ENCODE measurements at places on chromosomes 6 and 20. TPM values are rescaled to one million over a fixed set of nuclear protein-coding genes. Genes with fewer than 3 reads are reported as not detected.
A peak's percentile ranks its signal among the peaks of the same experiment; 100 is the strongest.

GRCh38 chr6:112877134-112878100 is 530.3 kb downstream of the RFPL4B start:
- H3K27ac ChIP-seq: no peak overlapping the region
- H3K36me3 ChIP-seq: no peaks in the 10 kb centered on the region
- DNase-seq: no peak
- no peaks in the 10 kb centered on the region for H3K4me1 ChIP-seq

DNA sequence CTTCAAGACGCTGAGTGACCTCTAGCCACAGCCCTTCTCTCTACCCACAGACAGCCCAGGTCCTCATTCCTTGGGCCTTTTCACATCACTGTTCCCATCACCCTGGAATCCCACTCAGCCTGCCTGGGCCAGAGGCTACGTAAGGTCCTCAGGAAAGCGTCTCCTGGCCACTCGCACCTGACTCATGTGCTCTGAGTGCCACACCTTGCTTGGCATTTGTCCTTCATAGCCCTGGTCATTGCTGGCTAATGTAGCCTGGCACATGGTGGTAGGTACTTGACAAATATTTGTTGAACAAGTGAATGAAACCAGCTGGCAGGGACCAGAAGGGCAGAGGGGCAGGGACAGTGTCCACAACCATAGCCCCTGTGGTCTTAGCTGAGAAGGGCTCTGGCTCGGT is 50.6 kb upstream of the FANCE start:
- no peak overlapping the region for H3K27ac ChIP-seq
- H3K4me3 ChIP-seq: no peak overlapping the region
- DNase-seq: no peak
- H3K36me3 ChIP-seq: peaks cover 5% of the 10 kb centered on the region

Gene HSPA1L
- 3.0 TPM for total RNA-seq

DNA sequence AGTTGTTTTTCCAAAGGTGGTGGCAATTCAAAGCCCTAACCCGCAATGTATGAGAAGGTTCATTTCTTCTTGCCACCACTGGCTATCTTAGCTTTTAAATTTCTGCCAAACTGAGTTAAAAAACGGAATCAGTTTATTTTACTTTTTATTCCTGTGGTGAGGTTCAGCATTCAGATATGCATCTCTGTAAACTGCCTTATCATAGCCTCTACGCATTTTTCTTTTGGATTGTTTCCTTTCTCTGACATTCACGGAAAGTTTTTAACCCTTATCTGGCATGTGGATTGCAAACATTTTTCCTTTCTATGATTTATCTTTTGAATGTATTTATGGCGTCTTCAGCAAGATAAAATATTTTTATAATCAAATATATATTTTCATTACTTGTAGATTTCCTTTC is 37.7 kb downstream of the AK9 start:
- H3K36me3 ChIP-seq: no peaks in the 10 kb centered on the region
- H3K27me3 ChIP-seq: no peaks in the 10 kb centered on the region
- H3K4me3 ChIP-seq: no peak overlapping the region
- no peak overlapping the region for H3K27ac ChIP-seq
- H3K4me1 ChIP-seq: no peaks in the 10 kb centered on the region

- no peaks in the 10 kb centered on the region for H3K36me3 ChIP-seq
- no peak overlapping the region for H3K27ac ChIP-seq
- DNase-seq: no peak
- H3K27me3 ChIP-seq: no peaks in the 10 kb centered on the region
These were observed 17.1 kb upstream of the TINAG start for GRCh38 chr6:54291146-54291545.

DNA sequence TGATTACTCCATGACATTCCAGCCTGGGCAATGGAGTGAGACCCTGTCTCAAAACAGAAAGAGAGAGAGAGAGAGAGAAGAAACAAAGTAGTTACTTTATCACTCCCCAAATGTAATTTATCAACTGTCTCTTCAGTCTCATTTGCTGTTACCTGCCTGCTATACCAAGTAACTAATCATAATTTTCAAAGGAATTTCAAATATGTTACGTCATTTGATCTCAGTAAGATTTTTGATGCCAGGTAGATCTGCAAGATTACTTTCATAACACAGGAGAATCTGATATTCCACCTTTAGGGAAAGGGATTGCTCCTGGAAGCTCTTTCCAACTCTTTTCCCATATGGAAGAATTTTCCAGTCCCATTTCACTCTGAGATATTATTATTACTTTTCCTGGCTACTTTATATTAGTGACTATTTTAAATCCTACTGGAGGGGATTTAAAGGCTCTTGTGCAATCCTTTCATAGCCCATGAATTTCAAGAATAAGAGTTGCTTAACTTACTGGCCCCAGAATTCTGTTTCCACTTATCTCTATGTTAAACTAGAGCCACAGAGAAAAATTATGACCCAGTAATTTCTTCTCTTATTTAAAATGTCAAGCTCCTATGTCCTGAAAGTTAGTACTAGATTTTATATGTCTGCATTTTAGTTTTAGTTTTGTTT is 390.2 kb upstream of the FLRT3 start:
- H3K4me3 ChIP-seq: no peak overlapping the region
- H3K27me3 ChIP-seq: no peaks in the 10 kb centered on the region
- no peaks in the 10 kb centered on the region for H3K4me1 ChIP-seq
- H3K27ac ChIP-seq: no peak overlapping the region

GRCh38 chr20:56833427-56833826 is 204.3 kb downstream of the TFAP2C start:
- no peaks in the 10 kb centered on the region for H3K36me3 ChIP-seq
- H3K27ac ChIP-seq: no peak overlapping the region
- H3K4me3 ChIP-seq: no peak overlapping the region
- DNase-seq: no peak

DNA sequence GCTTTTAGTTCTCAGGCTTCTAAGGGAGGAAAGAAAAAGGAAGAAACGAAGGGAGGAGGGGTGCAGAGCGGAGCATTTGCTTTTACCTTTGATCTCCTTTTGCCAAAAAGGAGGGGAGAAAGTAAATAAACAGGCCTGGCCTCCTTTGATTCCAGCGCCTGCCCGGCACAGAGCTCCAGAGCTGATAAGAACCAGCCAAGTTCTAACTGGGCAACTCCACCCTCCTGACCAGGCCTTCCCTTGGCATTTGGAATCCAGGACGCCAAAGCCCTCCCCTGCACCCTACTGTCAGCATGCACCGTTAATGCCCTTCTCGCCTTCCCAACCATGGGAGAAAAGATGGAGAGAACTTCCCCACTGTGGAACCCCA is 120.8 kb upstream of the PTPN1 start:
- no peak for DNase-seq
- no peak overlapping the region for H3K27ac ChIP-seq
- peaks cover 4% of the 10 kb centered on the region for H3K27me3 ChIP-seq
- no peaks in the 10 kb centered on the region for H3K36me3 ChIP-seq
- peaks cover 55% of the 10 kb centered on the region for H3K4me1 ChIP-seq

- H3K27me3 ChIP-seq: peaks cover 7% of the 10 kb centered on the region
- H3K4me1 ChIP-seq: no peaks in the 10 kb centered on the region
- no peaks in the 10 kb centered on the region for H3K36me3 ChIP-seq
- H3K27ac ChIP-seq: no peak overlapping the region
These were observed 34.4 kb downstream of the TGM3 start for GRCh38 chr20:2330090-2330695.

Gene SIRPD
- total RNA-seq: 0.15 TPM

DNA sequence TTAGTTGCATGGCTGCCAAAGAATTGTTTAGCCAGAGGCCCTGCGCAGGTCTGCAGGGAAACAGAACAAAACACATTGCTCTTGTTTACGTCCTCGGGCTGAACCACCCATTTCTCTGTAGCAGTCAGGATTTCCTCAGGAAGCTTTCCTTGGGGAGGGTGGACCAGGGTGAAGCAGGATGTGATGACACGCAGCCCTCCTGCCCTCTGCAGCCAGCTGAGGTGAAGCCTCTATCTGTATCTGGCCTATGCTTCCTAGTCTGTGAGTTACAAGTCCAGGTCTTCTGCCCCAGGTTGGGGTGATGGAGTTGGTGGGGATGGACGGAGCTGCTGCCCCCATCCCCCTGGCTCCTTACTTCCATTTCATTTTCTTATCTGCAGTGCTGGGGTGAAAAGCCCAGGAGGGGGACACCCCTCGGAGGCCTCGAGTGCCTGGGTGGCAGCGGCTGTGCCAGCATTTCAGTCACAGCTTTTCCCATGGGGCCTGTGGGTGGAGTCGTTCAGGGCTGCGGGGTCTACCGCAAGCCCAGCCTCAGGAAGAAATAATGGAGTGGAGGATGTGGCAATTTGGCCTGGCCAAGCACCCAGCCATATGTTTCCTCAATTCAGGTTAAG is 24.9 kb downstream of the SASH1 start:
- H3K4me1 ChIP-seq: peaks cover 36% of the 10 kb centered on the region
- H3K27me3 ChIP-seq: peaks cover 26% of the 10 kb centered on the region
- H3K27ac ChIP-seq: peak overlapping the region; percentile 65

Gene SLC22A7
- total RNA-seq: not detected

DNA sequence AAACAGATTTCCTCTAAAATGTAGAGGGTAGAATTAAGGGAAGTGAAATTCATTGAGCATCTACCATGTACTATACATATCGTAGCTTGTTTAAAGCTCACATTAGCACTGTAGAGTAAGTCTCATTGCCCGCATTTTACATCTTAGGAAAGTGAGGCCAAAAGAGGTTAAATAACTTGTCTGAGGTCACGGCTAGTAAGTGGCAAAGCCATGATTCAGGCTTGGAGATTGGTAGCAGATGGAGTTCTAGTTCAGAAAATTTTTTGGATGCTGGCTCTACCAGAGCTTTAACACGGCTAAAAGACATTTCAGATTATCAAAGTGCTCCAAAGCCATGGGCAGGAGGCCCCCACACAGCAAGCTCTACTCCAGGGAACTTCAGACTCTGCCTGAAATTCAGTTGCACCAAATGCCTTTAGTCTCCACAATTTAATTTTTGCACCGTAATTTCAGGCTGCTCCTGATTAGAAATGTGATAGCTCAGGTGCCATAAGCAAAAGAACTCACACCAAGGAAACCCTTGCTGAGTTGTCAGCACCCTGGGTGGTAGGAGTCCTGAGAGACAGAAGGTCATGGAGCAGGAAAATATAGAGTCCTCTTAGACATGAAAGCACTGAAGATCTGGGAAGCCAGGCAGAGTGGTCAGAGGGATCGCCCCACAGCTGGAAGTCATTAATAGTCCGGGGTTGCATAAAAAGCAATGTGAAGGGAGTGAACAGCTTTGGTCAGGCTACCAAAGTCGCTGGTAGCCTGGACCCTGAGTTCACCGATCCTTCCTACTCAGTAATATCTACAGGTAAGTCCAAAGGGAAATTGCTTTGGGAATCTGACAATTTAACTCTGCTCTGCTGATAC is 55.2 kb upstream of the ASIP start:
- no peaks in the 10 kb centered on the region for H3K4me1 ChIP-seq
- no peaks in the 10 kb centered on the region for H3K36me3 ChIP-seq
- H3K4me3 ChIP-seq: no peak overlapping the region
- no peak overlapping the region for H3K27ac ChIP-seq
- no peak for DNase-seq
- H3K27me3 ChIP-seq: peaks cover 42% of the 10 kb centered on the region

DNA sequence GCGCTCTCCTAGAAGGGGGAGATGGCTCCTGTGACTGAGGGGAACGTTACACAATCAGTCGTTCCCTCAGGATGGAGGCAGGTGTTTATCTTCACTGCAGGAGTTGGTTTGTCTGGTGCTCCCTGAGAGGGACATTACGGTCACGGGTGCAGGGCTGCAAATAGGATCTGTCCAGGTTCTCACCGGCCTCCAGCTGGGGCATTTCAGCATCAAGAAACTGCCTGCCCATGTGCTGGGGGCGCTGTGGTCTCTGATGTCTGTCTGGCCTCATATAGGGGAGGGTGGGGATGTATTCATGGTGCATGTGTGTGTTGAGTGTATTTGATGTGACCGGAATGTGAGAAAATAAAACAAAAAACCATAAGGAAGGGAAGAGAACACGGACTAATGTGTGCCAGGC is 77.1 kb downstream of the TBC1D7 start:
- H3K4me1 ChIP-seq: no peaks in the 10 kb centered on the region
- no peak overlapping the region for H3K4me3 ChIP-seq
- H3K27ac ChIP-seq: no peak overlapping the region
- no peak for DNase-seq
- H3K27me3 ChIP-seq: no peaks in the 10 kb centered on the region
